CD4-positive, alpha-beta T cell (primary cell): ENCODE measurements at places on chromosomes 1 and 21.

- peaks cover 10% of the 10 kb centered on the region for H3K4me1 ChIP-seq
- no peak overlapping the region for H3K27ac ChIP-seq
- no peak for DNase-seq
These were observed 3.8 kb downstream of the RGS2 start for GRCh38 chr1:192812420-192813209.

- no peaks in the 10 kb centered on the region for H3K36me3 ChIP-seq
- peak; percentile 42 for DNase-seq
- peaks cover 18% of the 10 kb centered on the region for H3K27me3 ChIP-seq
- peaks cover 11% of the 10 kb centered on the region for H3K4me1 ChIP-seq
- H3K27ac ChIP-seq = no peak within 1 kb of the TSS
These were observed at the start of gene C2CD2 for GRCh38 chr21:41953831-41954653. C2CD2 (minus strand) TSS chr21:41954018; CDS start chr21:41953648, 370 bp downstream.

GRCh38 chr1:13607002-13607401 is 23.4 kb downstream of the PDPN start:
- H3K4me1 ChIP-seq = no peaks in the 10 kb centered on the region
- peaks cover 4% of the 10 kb centered on the region for H3K27me3 ChIP-seq
- no peaks in the 10 kb centered on the region for H3K36me3 ChIP-seq
- H3K4me3 ChIP-seq = no peak overlapping the region

DNA sequence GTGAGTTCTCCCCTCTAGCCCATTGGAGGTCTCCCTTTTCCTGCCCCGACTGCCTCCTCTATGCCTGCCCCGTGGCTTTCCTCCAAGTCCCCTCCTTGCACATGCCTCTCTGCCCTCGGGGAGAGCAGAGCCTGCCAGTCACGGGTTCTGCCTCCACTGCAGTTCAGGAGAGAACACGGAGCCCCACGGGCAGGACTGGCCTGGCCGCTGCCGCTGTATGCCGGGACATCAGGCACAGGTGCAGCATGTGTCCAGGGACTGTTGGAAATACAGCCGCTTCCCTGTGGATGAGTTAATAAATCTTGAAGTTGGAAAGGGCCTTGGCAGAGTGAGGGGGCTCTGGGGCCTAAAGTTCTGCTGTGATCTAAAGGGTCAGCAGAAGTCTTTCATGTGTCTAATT is 676.6 kb downstream of the MATN1 start:
- no peak overlapping the region for H3K4me3 ChIP-seq
- no peaks in the 10 kb centered on the region for H3K4me1 ChIP-seq
- no peaks in the 10 kb centered on the region for H3K36me3 ChIP-seq

- H3K36me3 ChIP-seq = peaks cover 2% of the 10 kb centered on the region
- no peak for DNase-seq
- H3K4me3 ChIP-seq = no peak overlapping the region
- no peak overlapping the region for H3K27ac ChIP-seq
- peaks cover 9% of the 10 kb centered on the region for H3K4me1 ChIP-seq
- H3K27me3 ChIP-seq = no peaks in the 10 kb centered on the region
These were observed 108.7 kb downstream of the RGL1 start for GRCh38 chr1:183913567-183913993.

- H3K27ac ChIP-seq = no peak overlapping the region
- H3K4me3 ChIP-seq = no peak overlapping the region
- no peak for DNase-seq
- H3K4me1 ChIP-seq = peaks cover 44% of the 10 kb centered on the region
- H3K36me3 ChIP-seq = peaks cover 12% of the 10 kb centered on the region
- no peaks in the 10 kb centered on the region for H3K27me3 ChIP-seq
These were observed 4.7 kb downstream of the AGPAT3 start for GRCh38 chr21:43869486-43870325.

GRCh38 chr1:103561643-103562395 is 9.6 kb upstream of the AMY2B start:
- no peaks in the 10 kb centered on the region for H3K27me3 ChIP-seq
- no peak overlapping the region for H3K4me3 ChIP-seq
- H3K36me3 ChIP-seq = no peaks in the 10 kb centered on the region
- DNase-seq = no peak

DNA sequence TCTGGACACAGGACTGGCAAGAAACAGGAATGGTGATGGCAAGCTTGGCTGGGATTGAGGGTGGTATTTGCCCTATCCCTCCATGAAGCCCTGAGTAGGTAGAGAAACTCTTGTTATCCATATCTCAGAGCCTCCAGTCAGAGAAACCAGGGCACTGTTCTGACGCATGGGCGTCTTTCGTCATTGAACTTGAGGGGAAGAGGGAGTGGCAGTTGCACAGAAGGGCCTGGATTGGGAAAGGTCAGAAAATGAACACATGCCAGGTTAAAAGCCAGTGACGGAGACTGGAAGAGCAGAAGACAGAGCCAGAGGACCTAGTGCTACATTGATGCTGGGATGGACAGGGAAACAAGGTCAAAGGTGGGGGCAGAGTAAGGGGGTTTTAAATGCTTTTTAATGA is 516.7 kb downstream of the PLPP3 start:
- H3K36me3 ChIP-seq = no peaks in the 10 kb centered on the region
- no peak for DNase-seq
- no peaks in the 10 kb centered on the region for H3K4me1 ChIP-seq
- H3K27me3 ChIP-seq = no peaks in the 10 kb centered on the region
- no peak overlapping the region for H3K4me3 ChIP-seq

- H3K4me3 ChIP-seq = no peak overlapping the region
- no peak overlapping the region for H3K27ac ChIP-seq
- H3K4me1 ChIP-seq = no peaks in the 10 kb centered on the region
- DNase-seq = no peak
These were observed 593.4 kb downstream of the PLPP3 start for GRCh38 chr1:55986003-55986402.

DNA sequence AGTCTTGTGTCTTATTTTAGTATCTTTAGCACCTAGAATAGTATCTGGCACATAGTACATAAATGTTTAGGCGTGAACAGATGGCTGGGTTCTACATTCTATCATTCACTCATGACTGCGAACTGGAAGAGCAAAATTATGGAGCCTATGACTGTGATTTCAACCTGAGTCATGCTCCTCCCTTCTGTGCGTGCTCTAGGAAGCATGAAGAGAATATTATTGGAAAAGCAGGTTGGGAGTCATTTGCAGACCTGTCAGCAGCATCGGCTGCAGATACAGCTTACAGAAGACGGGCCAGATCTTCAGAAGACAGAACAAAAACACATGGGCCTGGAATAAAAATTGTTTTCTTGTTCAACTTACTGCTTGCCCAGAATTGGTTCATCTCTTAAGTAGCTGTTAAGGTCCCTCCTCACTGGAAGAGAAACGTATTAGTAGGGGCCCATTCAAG is 344.0 kb upstream of the USP24 start:
- no peak overlapping the region for H3K27ac ChIP-seq
- DNase-seq = no peak
- no peak overlapping the region for H3K4me3 ChIP-seq
- no peaks in the 10 kb centered on the region for H3K36me3 ChIP-seq

- no peak for DNase-seq
- H3K4me1 ChIP-seq = no peaks in the 10 kb centered on the region
- no peak overlapping the region for H3K4me3 ChIP-seq
- H3K36me3 ChIP-seq = peaks cover 47% of the 10 kb centered on the region
- no peaks in the 10 kb centered on the region for H3K27me3 ChIP-seq
These were observed 31.0 kb upstream of the MTMR11 start for GRCh38 chr1:149967646-149968045.

GRCh38 chr1:189356206-189356605 is 1121.5 kb downstream of the BRINP3 start:
- no peaks in the 10 kb centered on the region for H3K36me3 ChIP-seq
- DNase-seq = no peak
- no peaks in the 10 kb centered on the region for H3K4me1 ChIP-seq
- no peak overlapping the region for H3K4me3 ChIP-seq
- no peak overlapping the region for H3K27ac ChIP-seq
- no peaks in the 10 kb centered on the region for H3K27me3 ChIP-seq

DNA sequence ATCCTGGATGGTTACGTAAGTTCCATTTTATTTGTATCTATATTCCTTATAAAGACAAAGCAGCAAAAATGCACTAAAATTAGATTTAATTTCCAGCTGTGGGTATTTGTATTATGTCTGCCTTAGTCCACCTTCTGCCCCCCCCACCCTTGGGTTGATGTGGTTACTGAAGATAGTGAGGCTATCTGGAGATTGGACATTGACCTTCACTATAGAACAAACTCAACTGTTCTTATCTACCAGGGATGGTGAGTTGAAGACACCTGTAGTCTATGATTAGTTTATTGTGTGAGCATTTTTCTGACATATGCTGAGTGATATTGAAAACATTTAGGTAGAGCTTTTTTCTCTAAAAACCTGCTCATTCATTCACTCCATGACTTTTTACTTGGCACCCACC is 122.2 kb downstream of the NFIA start:
- H3K36me3 ChIP-seq = no peaks in the 10 kb centered on the region
- H3K4me1 ChIP-seq = no peaks in the 10 kb centered on the region
- H3K27me3 ChIP-seq = no peaks in the 10 kb centered on the region
- H3K27ac ChIP-seq = no peak overlapping the region

DNA sequence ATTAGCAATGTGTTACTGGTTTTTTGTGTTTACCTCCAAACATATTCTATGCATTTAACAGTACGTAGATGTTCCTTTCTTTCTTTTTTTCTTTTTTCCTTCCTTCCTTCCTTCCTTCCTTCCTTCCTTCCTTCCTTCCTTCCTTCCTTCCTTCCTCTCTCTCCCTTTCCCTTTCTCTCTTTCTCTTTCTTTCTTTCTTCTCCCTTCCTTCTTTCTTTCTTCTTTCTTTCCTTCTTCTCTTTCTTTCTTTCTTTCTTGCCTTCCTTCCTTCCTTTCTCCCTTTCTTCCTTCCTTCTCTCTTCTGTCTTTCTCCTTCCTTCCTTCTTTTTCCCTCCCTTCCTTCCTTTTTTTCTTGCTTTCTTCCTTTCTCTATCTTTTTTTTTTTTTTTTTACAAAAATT is 46.2 kb upstream of the GNG12 start:
- H3K4me3 ChIP-seq = no peak overlapping the region
- H3K4me1 ChIP-seq = no peaks in the 10 kb centered on the region

DNA sequence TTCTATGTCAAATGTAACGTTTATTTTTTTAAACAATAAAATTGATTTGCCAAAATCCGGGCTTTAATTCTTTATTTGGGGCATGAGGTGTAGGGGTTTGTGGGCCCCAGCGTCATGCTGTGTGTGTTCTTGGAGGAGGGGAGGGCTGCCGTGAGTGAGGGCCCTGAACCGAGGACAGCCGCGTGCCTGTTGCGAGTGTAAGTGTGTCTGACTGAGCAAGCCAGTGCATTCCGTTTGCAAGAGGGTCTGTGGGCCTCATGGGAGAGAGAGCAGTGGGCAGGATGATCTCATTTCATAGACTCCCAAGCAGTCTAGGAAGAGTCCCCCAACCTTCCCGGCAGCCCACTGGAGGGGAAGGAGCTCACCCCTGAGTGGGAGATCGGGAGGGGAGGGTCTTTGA is 21.4 kb upstream of the SPSB1 start:
- peaks cover 9% of the 10 kb centered on the region for H3K36me3 ChIP-seq
- H3K27ac ChIP-seq = no peak overlapping the region
- no peak overlapping the region for H3K4me3 ChIP-seq
- DNase-seq = no peak

GRCh38 chr1:32627596-32628162 is 22.7 kb downstream of the ZBTB8OS start:
- H3K4me1 ChIP-seq = peaks cover 6% of the 10 kb centered on the region
- H3K36me3 ChIP-seq = peaks cover 41% of the 10 kb centered on the region
- no peaks in the 10 kb centered on the region for H3K27me3 ChIP-seq
- no peak for DNase-seq
- H3K27ac ChIP-seq = no peak overlapping the region

DNA sequence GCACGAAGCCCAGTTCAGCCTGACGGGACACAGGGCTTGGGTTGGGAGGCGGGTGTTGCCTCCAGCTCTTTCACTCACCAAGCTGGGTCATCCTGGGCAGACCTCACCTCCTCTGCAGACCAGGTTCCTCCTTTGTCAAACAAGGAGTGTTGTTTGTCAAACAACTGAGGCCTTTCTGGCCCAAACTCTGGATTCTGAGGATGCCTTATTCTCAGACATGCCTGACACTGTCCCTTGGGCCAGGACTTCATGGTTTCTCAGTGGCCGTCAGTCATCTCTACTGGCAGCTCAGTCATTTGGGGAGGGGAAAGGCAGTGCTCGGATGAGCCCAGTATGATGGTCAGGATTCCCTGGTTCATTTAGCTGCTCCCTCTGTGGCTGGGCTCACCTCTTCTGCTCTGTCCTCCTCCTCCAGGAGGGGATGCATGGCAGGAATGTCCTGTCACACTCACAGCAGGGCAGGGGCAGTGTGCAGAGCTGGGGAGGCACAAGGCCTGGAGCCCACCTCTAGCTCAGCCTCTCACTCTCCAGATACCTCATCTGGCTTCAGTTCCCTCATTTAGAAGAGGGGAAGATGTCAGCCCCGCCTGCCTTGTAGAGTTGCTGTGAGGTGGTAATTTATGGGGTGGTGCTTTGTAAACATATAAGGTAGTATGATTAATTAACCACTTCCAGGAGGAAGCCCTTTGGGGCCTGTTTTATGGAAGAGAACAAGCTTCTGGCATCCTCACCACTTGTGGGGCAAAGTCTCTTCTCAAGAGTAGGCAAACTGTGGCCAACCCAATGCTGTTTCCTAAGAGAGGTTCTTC is 20.6 kb downstream of the SLC2A1 start:
- no peak overlapping the region for H3K4me3 ChIP-seq
- H3K27ac ChIP-seq = peak overlapping the region; percentile 35
- no peak for DNase-seq
- no peaks in the 10 kb centered on the region for H3K27me3 ChIP-seq
- peaks cover 62% of the 10 kb centered on the region for H3K36me3 ChIP-seq

- no peaks in the 10 kb centered on the region for H3K27me3 ChIP-seq
- H3K36me3 ChIP-seq = peaks cover 76% of the 10 kb centered on the region
- DNase-seq = no peak
- H3K4me3 ChIP-seq = no peak overlapping the region
- H3K27ac ChIP-seq = no peak overlapping the region
- H3K4me1 ChIP-seq = peaks cover 24% of the 10 kb centered on the region
These were observed 37.5 kb downstream of the S100B start for GRCh38 chr21:46567348-46567747.

- H3K36me3 ChIP-seq = peaks cover 55% of the 10 kb centered on the region
- H3K27me3 ChIP-seq = no peaks in the 10 kb centered on the region
- H3K27ac ChIP-seq = peak overlapping the region; percentile 100
These were observed 2.6 kb downstream of the TAGLN2 start for GRCh38 chr1:159922511-159923202.

DNA sequence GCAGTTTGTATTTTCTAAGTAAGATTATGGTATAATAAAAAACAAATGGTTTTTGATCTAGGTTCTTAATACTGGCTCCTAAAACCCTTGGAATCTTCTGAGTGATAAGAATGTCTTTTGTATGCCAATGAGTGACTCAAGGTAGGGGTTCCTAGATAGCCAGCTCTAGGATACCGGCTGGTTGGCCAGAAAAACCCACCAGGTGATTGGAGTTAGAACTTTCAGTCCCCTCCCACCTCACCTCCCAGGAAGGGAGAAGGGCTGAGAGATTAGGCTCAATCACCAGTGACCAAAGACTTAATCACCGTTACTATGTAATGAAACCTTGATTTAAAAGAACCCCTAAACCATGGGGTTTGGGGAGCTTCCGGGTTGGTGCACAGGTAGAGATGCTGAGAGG is 8.7 kb upstream of the BRDT start:
- DNase-seq = no peak
- H3K4me3 ChIP-seq = no peak overlapping the region
- no peak overlapping the region for H3K27ac ChIP-seq
- no peaks in the 10 kb centered on the region for H3K4me1 ChIP-seq
- H3K36me3 ChIP-seq = no peaks in the 10 kb centered on the region

- H3K27me3 ChIP-seq = no peaks in the 10 kb centered on the region
- no peaks in the 10 kb centered on the region for H3K36me3 ChIP-seq
- DNase-seq = no peak
- no peak overlapping the region for H3K27ac ChIP-seq
- H3K4me3 ChIP-seq = no peak overlapping the region
These were observed 1298.9 kb upstream of the ADGRL4 start for GRCh38 chr1:80305466-80305865.

- H3K27me3 ChIP-seq = no peaks in the 10 kb centered on the region
- no peak overlapping the region for H3K4me3 ChIP-seq
- DNase-seq = no peak
- peaks cover 17% of the 10 kb centered on the region for H3K36me3 ChIP-seq
- H3K27ac ChIP-seq = no peak overlapping the region
These were observed 62.3 kb downstream of the GPR137B start for GRCh38 chr1:236204656-236205055.
